ENCODE measurements at places on chromosomes 7 and 10.

DNA sequence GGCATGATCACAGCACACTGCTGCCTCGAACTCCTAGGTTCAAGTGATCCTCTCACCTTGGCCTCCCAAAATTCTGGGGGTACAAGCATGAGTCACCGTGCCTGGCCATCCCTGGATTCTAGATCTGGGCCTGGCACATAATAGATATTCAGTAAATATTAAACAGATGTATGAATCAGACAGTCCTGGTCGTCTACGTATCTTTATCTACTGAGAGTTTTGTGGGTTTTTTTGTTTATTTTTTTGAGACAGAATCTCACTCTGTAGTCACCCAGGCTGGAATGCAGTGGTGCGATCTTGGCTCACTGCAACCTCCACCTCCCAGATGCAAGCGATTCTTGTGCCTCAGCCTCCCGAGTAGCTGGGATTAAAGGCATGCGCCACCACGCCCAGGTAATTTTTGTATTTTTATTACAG is 24.3 kb upstream of the ITGB1 start:
- no peak for DNase-seq

DNA sequence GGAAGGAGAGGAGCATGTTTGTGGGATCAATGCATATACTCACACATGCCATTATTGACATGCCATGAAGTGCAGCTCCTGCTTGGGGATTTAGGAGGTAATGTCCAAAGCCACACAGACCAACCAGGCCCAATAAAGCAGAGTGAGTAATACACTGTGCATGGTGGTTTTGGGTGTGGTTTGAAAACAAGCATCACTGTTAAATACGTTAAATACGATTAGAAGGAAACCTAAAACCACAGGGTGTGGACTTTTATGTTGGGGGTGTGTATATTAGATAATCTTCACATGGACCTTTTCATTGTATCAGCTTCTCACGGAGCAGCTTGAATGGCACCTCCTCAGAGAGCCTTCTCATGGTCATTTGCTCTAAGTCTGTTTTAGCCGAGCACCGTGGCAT is 10.4 kb upstream of the EIF3A start:
- no peak for DNase-seq

GRCh38 chr10:99964791-99965190 is 45.0 kb downstream of the DNMBP start:
- DNase-seq = no peak

DNA sequence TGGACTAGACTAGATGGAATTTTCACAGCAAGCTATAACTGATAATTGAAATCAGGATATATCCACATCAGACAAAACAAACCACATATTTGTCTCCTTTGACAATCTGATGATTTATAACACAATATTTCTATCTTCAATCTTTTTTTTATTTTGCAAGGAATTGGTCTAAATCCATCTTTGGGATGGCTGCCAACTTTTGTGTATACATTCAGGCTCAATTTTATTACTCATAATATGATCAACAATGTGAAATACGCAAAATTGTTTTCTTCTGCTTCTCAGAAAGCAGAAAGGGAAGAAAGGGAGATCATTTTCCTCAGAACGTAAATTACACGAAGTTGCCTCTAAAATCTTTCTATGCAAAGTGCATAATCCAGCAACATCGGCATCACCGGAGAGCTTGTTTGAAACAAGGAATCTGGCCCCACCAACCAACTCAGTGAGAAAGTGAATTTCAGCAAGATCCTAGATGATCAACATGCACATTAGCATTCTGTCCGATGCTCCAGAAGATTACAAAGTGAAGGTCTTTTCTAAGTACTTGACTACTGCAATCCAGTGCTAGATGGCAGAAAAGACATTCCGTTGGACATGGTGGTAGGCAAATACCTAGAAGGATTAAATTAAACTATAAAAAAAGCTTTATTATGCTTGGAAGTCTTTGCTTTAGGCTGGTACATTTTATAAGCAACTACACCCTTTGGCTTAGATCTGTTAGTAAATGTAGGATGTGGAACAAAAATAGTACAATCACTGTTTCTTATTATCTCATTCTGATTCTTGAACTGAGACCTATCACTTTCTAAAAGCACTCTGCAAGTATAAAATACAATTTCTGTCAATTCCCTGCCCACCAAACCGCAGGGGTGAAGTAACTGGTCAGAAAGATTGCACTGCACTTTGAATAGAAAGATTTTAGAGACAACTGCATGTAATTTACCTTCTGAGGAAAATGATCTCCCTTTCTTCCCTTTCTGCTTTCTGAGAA is 126.4 kb upstream of the RSU1 start:
- DNase-seq = no peak

- no peak for DNase-seq
These were observed 43.8 kb upstream of the RABGEF1 start for GRCh38 chr7:66696774-66697191.

DNA sequence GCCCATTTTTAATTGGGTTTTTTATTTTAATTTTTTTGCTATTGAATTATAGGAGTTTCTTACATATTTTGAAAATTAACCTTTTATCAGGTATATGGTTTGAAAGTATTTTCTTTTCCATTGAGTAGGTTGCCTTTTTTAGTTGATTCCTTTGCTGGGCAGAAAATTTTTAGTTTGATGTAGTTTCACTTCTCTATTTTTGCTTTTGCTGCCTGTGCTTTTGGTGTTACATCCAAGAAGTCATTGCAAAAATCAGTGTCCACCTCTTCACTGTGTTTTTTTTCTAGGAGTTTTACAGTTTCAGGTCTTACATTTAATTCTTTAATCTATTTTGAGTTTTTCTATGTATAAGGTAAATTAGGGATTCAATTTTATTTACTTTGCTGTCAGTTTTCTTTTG is 129.8 kb upstream of the FERD3L start:
- DNase-seq = no peak

DNA sequence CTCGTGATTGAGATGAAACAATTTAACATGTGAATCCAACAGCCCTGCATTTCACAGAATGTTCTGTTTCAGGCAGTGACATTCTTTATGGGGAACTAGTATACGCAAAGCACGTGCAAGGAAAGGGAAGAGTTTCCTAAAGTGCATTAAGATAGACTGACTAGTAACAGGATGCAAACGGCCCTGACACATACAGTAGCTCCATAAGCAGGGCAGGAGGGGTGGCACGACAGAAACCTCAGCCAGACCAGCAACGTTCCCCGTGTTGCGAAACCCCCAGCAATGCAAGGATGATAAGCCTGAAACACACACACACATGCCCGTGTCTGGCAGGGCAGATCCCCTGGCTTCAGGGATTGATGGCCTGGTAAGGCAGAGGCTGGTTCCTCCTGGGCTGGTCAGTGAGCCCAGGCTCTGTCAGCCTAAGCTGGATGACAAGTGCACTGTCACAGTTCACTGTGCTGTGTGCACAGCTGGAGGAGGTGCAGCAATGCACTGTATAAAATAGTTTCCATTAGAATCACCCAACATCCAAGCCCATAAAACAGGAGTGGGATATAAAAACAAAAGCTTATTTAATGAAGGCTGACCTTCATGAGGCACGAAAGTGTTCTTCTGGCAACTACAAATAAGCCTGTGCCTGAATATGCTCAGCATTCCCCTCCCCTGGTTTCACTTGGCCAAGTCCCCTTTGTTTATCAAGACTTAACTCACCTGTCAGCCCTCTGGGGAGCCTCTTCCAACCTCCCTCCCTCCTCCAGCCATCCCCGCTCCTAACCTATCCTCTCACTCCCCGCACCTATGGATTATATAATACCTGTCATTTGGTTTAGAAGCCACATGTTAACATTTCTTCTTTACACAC is 88.8 kb downstream of the GSAP start:
- no peak for DNase-seq

- DNase-seq = no peak
These were observed 81.6 kb upstream of the PRR15 start for GRCh38 chr7:29482056-29482455.

GRCh38 chr10:130787243-130787642 is 524.3 kb downstream of the TCERG1L start:
- DNase-seq = no peak

DNA sequence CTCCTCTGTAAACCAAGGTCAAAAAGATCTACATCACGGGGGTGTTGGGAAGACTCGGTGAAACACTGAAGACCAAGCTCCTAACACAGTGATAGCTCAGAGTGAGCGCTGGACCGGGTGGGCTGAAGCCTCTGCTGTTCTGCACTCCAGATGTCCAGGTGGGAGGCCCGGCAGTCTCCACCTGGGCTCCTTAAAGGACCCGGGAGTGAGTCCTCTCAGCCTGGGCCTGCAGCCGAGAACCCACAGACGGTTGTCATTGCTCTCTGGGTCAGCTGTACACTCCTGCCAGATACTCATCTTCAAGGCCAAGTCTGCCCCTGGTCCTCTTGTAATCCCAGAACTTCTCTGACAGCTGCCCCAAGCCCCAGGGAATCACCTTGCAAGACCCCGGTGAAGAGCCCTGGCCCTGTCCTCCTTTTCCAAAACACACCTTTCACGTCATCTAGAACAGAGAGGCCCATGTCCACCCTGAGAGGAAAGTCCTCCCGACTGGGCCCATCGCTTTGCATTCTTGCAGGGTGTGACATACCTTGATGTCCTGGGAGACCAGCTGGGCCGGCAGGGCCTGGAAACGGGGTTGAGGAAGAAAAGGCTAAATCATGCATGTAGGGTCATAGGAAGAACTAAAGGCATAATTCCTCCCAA is 43.7 kb downstream of the COL17A1 start:
- DNase-seq = no peak

- DNase-seq = no peak
These were observed 70.7 kb downstream of the RELN start for GRCh38 chr7:103918631-103919271.
